ENCODE measurements at places on chromosomes 1 and 21.

DNA sequence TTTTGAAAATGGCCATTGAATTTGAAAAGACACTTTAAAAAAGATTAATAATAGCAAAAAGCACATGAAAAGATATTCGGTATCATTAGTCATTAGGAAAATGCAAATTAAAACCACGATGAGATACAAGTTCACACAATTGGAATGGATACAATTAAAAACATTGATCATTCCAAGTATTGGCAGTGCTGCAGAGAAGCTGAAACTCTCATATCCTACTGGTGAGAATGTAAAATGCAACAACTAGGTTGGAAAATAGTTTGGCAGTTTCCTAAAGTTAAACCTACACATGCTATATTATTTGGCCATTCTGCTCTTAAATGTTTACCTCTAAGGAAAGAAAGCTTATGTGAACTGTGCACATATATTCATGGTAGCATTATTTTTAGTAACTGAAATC lies 838.7 kb upstream of the PRMT6 start:
- no peak for DNase-seq

- no peak for DNase-seq
These were observed 6.2 kb downstream of the WDR64 start for GRCh38 chr1:241658081-241658793.

DNA sequence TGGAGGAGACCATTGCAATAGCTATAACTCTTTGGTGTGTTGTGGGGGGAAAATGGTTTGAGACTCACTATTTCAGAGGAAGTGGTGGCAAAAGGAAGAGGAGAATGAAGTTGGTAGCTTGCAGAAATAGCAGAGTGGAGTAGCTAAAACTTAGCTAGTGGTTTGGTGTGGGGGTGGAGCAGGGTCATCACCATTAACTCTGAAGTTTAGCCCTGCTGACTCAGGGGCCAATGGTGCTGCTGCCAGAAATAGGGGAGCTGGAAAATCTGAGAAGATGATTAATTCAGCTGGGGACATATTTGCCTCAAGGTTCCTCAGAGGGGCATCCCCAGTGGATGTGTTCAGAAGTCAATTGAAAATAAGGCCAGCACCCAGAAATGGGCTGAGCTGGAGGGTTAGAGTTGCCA lies 65.4 kb downstream of the RUNX1 start:
- no peak for DNase-seq

- DNase-seq, result no peak
These were observed 518 bp upstream of the NDC1 start for GRCh38 chr1:53838654-53838974.

DNA sequence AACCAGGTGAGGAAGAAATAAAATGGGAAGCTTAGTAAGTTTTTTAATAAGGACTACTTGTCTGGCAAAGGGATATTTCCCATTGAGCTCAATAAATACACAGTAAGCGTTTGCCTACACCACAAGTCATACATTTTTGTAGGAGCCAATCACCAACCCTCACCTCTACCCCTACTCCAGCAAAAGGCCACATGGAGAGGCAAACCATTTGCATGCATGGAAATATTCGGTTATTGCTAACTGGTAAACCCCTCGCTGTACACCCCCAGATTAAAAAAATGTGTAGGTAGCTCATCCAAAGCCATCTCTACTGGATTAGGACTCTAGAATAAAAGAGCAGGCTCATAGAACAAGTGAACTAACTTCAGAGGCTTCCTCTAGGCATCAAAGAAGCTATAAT lies 21.1 kb downstream of the PDPN start:
- DNase-seq, result no peak

DNA sequence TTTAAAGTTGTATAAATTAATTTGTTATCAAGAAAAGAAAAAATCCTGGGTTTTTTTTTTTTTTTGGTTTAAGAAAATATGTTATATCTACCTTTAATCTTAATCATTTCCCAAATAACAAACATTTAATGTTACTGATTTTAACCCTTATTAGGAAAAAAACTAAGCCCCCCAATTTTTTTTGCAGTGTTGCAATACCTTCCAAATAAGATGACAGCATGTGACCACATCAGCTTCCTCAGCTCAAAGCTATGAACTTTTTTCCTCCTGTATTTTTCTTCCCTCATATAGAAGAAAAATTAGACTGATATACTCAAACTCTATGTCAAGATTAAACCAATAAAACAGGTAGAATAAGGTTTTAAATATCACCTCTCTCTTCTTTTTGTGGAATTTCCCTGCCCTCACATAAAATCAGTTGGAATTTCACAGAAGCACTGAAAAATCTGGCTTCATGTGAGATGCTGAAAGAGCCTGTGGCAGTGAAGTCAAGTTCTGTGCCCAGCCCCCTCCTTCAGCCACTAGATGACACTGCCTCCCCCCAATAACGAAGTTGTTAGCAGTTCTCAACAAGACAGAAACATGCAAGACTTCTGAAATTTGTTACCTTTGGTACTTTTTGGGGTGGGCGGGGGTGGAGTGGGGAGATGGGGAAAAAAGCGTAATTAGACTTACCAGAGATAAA lies 9.6 kb upstream of the SMYD2 start:
- DNase-seq, result no peak

GRCh38 chr1:185906186-185906585 lies 172.0 kb downstream of the HMCN1 start:
- no peak for DNase-seq

DNA sequence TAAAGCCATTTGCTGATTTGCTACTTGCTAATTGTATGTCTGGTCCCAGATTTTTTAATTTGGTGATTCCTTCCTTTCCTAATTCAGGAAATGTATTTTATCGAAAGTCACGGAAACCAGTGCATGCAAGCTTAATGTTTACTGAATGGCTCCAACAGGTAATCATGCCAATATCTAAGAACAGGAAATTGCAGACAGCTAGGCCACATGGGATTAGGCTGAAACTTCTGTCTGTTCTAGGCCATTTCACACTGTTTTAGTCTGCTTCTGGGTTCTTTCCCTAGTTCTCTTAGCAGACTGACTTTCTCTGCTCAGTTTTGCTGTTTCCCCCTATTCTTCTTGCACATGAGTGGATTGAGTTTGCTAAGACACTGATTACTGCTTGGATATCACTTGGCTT lies 111.4 kb downstream of the NTNG1 start:
- DNase-seq, result no peak

GRCh38 chr1:15222653-15223303 lies 24.2 kb upstream of the FHAD1 start:
- no peak for DNase-seq

DNA sequence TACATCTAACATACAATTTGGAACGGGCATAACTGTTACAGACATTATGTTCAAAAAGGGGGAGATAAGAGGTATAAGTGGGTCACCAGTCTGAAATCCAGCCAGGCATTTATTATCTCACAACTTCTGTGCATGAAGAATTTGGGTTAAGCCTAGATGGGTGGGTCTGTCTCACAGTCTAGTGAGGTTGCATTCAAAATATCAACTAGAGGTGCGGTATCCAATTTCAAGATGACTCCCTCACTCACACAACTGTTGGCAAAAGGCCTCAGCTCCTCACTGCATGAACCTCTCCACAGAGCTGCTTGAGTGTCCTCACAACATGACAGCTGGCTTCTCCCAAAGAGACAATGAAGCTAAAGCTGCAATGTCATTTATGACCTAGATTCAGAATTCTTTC lies 4.7 kb downstream of the AUNIP start:
- DNase-seq, result no peak

GRCh38 chr1:155944444-155944799 lies 3.0 kb downstream of the RXFP4 start:
- no peak for DNase-seq

DNA sequence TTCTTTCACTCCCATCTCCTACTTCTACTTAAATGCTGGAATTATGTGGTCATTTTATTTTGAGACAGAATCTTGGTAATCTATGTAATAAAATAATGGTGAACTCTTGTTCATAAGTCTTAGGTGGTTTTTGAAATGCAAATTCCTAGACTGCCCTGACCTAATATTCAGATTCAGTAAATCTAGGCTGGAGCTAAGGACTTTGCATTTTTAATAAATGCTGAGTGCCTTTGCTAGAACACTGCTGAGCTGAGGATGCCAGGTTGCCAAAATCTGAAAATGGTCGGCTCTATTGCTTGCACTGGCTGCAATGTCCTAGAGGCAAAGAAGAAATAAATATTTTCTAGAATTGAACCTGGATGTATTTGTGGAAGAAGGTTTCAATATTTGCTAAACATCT lies 187.4 kb downstream of the HMCN1 start:
- no peak for DNase-seq

DNA sequence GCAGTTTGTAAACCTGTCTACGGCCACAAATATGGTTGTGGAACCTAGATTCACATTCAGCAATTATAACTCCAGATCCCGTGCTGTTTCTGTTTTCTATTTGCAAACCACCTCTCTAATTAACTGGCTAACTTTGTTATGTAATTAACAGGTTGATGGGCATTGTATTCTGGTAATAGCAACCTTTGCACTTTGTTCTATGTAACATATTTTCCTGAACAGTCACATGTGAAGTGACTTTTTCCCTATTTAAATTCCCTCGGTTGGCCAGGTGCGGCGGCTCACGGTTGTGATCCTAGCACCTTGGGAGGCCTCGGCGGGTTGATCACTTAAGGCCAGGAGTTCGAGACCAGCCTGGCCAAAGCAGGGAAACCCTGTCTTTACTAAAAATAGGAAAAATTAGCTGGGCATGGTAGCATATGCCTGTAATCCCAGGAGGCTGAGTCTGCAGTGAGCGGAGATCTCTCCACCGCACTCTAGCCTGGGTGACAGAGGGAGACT lies 1.4 kb downstream of the ACADM start:
- DNase-seq, result no peak

GRCh38 chr1:154856049-154856448 lies 14.0 kb downstream of the KCNN3 start:
- DNase-seq, result no peak

DNA sequence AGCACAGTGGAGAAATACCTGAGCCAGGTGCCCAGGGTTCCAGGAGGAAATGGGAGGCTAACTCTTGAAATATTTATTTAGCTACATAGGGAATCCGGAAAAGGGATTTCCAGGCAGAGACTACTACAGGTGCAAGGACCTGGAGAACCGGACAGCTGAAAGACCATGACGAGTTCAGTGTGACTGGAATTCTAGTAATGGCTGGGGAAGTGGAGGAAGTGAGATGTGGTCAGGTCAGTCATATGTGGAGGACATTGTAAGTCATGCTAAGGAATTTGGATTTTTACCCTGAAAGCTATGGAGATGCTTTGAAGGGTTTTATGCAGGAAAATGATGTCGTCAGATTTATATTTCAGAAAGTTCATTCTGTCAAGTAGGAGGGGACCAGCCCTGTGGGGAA lies 1.8 kb downstream of the CAP1 start:
- no peak for DNase-seq

DNA sequence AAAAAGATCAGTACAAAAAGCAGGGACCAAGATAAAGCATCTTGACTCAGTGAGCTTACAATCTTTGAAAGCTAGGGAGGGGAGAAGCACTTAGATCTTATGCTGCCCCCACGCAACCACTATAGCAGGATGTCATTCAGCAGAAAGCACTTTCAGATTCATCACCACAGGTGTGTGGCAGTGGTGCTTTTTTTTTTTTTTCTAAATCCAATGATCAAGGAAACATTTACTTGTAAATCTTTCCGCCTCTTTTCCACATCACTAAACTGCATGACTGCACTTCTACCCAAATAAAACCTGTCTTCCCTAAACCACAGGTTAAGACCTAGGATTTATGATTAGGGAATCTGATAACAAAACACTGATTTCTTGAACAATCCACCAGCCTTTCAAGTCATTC lies 154.8 kb downstream of the SLC45A1 start:
- no peak for DNase-seq

DNA sequence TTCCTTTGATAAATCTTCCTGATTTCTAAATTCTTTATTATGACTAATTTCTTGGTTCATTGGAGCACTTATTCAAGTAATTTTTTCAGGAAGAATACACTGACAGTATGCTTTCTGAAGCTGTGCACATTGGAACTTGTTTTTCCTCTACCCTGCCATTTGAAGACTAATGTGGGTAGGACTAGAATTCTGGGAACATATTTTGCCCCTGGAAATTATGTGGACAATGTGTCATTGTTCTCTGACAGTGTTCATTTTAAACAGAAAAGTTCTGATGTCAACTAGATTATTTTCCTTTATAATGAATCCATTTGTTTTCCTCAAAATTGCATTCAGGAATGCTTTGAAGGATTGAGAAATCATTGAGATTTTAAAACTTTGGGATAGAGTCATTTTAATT lies 34.8 kb upstream of the ST6GALNAC5 start:
- DNase-seq, result no peak

GRCh38 chr1:94772845-94773244 lies 47.3 kb upstream of the SLC44A3 start:
- DNase-seq, result no peak

- no peak for DNase-seq
These were observed 13.7 kb downstream of the WASF2 start for GRCh38 chr1:27476237-27476636.

GRCh38 chr1:17668624-17669175 lies 86.4 kb upstream of the ACTL8 start:
- DNase-seq, result no peak

- DNase-seq, result no peak
These were observed 941 bp upstream of the IFI16 start for GRCh38 chr1:159008744-159009188.

DNA sequence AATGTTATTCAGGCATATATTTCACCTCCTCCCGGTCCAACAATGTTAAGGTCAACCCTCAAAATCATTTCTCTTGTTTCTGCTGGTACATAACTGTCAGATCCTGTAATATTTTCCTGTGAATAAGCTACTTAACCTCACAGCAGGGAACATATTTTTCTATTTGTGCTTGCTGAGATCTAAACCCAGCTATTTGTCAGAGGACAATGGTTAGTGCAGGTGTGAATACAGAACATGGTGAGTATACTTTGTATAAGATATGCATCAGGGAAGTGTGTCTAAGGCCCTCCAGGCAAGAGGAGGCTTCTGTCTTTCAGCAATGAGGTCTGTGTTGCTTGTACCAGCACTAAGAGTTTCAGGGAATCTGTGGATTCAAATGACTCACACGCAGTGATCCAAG lies 970.6 kb downstream of the NCAM2 start:
- peak; percentile 54 for DNase-seq

GRCh38 chr21:33007747-33008146 lies 18.0 kb upstream of the OLIG2 start:
- no peak for DNase-seq

DNA sequence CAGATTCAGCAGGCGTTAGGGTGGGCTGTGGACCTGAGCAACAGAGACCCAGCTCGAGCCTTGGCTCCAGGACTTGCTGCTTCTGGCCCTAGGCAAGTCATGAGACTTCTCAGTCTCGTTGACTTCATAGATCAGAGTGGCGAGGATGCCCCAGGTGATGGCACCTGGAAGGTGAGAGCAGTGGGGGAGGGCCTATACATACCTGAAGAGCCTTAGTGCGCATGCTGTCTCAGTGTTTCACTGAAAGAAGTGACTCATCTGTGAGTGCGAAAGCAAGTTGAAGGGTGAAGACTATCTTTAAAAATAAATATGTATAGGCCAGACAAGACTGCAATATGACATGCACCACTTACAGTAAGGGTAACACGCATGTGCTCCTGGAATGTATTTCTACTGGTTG lies 10.1 kb downstream of the PLEKHA6 start:
- no peak for DNase-seq

- no peak for DNase-seq
These were observed 1.9 kb downstream of the CASQ1 start for GRCh38 chr1:160192234-160192633.
